Right lobe of liver (tissue), 6 donors: ENCODE measurements at places on chromosomes 2 and 18. TPM values are rescaled to one million over a fixed set of nuclear protein-coding genes. Genes with fewer than 3 reads are reported as not detected.

MAL gene
- not detected for total RNA-seq

C2orf15 gene
- total RNA-seq = 0.24 TPM

GRCh38 chr2:35548171-35548570 is 807.4 kb upstream of the CRIM1 start:
- no peak for DNase-seq

GRCh38 chr2:58607448-58607847 is 366.3 kb upstream of the FANCL start:
- DNase-seq = no peak

DNA sequence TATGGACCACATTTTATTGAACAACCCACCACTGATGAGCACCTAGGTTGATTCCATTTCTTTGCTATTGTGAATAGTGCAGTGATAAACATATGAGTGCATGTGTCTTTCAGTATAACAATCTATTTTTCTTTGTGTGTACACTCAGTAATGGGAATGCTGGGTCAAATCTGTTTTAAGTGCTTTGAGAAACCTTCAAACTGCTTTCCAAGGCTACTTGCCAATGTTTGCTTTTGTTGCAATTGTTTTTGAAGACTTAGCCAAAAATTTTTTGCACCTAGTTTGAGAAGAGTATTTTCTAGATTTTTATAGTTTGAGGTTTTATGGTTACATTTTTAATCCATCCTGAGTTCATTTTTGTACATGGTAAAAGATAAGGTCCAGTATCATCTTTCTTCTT is 587.4 kb upstream of the SETBP1 start:
- DNase-seq = no peak

- no peak for DNase-seq
Observed at GRCh38 chr2:181241797-181242196, 215.4 kb upstream of the ITGA4 start.

GRCh38 chr2:215507136-215507535 is 71.3 kb upstream of the FN1 start:
- DNase-seq = no peak

- DNase-seq = no peak
Observed at GRCh38 chr2:1318366-1319009, 94.8 kb upstream of the TPO start.

DNA sequence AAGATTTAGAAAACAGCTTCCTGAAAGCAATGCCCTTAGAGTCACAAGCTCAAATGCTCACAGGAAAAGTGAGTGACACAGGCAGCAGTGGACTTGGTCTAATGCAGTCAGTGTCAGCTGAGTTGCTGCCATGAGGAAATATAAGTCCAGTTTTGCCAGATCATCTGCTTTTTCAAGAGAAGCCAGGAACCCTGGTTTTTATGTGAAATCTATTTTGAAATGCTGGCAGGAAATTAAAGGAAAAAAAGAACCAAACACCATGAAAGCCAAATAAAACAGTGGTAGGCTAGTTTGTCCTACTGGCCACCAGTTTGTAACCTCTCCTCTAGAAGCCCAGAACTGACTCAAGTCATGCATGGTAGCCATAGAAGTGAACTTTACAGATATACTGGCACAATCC is 109.2 kb downstream of the THADA start:
- DNase-seq = peak; percentile 36

DNA sequence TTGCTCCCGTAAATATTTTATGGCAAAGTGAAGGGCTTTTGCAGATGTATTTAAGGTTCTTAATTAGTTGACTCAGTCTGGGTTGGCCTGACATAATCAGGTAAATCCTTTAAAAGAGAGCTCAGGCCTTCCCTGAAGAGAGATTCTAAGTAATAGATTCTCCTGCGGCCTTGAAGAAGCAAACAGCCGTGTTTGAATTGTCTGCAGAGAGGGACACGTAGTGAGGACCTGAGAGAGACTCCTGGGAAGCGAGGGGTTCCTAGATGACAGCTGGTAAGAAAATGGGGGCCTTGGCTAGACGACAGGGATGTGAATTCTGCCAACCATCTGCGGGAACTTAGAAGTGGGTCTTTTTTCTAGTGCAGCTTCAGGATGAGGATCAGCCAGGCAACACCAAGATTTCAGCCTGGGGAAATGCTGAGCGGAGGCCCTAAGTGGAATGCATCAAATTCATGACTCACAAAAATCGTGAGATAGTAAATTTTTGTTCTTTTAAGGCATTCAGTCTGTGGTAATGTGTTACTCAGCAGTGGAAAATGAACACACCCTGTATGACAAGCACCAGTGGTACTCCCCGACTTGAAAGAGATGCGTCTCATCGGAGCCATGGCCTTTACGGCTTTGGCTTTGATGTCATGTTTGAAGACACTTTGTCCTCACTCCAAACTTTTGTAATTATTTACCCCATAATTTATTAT is 62.1 kb upstream of the SMIM21 start:
- no peak for DNase-seq

DNA sequence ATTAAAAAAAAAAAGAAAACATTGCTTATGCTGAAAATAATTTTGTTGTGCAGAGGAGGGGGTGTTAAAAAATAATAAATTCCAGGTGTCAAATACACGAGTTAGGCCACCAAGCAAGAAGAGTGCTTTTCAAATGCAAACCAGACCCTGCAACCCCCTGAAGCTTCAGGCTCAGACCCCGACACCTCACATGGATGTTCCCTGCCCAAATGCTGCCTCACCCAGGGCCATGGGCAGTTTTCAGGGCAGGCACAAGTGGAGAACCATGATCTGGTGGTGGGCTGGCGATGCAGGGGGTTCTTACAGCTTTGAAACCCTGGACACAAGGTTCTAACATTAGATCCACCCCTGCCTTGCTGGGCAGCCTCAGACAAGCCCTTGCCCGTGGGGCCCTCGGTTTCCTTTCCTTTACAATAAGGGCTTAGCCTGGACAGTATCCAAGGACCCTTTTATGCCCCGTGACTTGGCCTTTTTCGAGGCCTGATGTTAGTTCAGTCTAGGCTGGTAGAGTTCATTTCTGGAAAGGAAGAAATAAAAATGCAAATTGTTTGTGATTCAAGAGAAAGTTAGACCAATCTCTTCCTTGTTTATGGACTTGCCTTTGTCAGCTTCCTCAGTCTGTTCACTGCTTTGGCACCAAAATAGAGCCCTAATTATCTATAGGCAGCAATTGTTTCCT is 168.7 kb downstream of the DDX1 start:
- no peak for DNase-seq
